ENCODE measurements at places on chromosomes 16 and 17.

- DNase-seq = no peak
These were observed 16.7 kb downstream of the HSD11B2 start for GRCh38 chr16:67447508-67448076.

DNA sequence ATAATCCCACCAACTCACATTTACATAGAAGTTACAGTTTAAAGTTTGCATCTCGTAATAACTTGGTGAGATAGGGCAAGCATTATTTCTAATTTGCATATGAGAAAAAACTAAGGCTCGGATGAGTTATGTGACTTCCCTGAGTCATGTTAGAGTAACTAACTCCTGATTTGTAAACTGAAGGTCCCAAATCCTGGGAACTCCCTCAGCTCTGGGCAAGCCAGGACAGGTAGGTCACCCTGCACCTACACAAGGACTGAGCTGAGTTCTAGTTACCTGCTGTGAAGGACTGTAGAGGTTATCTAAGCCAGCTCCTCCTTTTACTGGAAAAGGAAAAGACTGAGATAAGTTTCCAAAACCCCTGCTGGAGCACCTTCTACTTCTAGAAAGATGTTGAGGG lies 92.1 kb upstream of the HLF start:
- DNase-seq = no peak

DNA sequence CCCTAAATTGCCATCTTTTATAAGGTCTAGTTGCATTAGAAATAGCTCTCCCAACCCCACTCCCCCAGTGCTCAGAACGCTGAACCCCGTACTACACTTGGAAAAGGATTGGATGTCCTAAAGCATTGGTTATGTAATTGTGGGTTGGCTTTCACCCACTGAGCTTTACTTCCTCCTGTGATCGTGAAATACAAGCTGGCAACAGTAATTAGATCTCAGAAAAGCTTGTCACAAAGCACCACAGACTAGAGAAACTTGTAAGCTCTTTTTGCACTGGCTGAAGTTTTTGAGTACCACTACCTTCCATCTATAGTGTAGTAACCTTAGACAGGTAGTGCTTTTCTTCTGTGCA lies 54.4 kb downstream of the SIAH1 start:
- no peak for DNase-seq

DNA sequence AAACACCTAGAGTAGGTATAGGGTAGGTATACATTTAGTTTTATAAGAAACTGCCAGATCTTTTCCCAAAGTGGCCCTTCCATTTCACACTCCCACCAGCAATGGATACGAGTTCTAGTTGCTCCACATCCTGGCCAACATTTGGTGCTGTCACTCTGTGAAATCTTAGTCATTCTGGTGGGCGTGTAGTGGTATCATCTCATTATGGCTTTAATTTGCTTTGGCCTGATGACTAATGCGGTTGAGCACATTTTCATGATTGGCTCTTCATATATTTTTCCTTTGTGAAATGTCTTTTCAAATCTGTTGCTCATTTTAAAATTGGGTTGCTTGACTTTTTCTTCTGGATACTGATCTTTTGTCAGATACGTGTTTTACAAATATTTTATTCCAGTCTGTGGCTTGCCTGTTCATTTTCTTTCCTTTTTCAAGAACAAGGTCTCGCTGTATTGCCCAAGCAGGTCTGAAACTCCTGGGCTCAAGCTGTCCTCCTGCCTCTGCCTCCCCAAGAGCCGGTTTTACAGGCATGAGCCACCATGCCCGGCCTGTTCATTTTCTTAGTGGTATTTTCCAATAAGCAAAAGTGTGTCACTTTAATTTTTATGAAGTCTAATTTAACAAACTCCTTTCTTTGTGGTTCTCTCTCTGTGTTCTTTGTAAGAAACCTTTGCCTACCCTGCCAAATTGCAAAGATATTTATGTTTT lies 192.4 kb downstream of the SEC14L1 start:
- DNase-seq = no peak

DNA sequence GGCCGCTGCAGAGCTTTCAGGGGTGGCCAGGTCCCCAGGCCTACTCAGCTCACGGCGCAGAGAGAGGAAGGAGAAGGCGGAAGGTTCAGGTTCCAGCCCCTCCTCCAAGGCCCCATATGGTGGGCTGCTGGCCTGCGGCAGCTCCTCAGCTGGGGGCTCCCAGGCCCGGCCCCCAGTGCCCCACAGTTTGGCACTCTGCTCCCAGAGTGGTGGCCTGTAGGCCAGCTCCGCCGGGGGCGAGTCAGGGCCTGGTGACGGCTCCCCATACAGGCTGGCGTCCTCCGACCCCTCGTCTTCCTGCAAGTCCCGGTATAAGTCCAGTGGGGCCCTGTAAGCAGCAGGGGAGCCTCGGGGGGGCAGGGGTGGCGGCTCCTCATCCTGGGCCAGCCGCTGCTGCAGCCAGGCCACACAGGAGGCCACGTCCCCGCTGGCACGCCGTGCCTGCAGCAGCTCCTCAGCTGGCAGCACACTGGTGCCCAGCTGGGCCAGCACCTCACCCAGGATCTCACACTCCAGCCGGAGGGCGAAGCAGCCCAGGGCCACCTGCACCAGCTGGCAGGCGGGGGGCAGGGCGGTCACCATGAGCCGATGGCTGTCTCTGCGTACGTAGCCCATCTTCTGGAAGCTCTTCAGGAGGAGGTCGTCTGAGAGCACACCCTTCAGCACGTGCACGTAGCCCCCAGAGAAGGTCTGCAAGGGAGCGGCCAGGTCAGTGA lies 3.7 kb downstream of the SPATA2L start:
- no peak for DNase-seq

GRCh38 chr16:57007530-57007929 lies 18.2 kb downstream of the NLRC5 start:
- no peak for DNase-seq

DNA sequence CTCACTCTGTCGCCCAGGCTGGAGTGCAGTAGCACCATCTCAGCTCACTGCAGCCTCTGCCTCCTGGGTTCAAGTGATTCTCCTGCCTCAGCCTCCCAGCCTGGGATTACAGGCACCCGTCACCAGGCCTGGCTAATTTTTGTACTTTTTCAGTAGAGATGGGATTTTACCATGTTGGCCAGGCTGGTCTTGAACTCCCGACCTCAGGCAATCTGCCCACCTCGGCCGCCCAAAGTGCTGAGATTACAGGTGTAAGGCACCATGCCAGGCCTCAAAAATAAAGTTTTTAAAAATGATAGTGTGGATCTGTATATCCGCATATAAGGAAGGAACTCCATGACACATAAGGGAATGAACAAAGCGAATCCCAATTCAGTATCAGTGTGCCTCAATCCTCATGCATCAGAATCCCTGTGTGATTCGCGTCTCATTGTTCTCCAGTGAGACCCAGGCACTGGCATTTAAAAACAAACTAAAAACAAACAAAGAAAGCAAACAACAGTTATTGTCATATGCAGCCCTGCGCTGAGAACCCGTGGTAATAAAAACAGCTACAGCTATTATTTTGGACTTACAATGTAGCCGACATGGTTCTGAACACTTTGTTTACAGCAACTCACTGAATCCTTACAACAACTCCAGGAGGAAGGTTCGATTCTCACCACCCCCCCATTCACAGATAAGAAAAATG lies 54.1 kb upstream of the CREBBP start:
- DNase-seq = no peak

- DNase-seq = no peak
These were observed 10.5 kb downstream of the FTO start for GRCh38 chr16:53714205-53715022.

Data from anterior cingulate cortex (tissue), 58 donors.